ENCODE measurements at places on chromosomes 6 and 20.

GRCh38 chr6:161301338-161301737 lies 27.5 kb upstream of the AGPAT4 start:
- no peaks in the 10 kb centered on the region for H3K27me3 ChIP-seq
- H3K4me3 ChIP-seq, result no peak overlapping the region
- no peak for DNase-seq
- no peak overlapping the region for H3K27ac ChIP-seq

DNA sequence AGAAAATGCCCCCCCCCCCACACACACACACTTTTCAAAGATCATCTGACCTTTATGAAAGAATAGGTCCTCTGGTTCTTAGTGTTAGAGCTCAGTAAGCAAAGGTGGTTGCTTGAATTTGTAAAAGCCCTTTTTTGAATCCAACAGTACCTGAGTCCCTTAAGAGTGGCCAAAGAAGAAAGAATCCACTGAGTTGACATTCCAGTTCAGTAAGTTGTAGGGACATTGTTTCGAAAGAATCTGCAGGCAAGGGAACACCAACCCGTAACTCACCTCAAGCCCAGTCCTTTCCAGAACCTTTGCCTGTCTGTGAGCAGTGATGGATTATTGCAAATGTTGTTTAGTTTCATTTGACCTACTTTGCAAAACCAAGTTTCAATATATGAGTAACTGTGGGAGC lies 64.2 kb upstream of the MAP3K4 start:
- no peaks in the 10 kb centered on the region for H3K36me3 ChIP-seq
- no peak overlapping the region for H3K4me3 ChIP-seq
- peaks cover 4% of the 10 kb centered on the region for H3K27me3 ChIP-seq
- no peak overlapping the region for H3K27ac ChIP-seq

DNA sequence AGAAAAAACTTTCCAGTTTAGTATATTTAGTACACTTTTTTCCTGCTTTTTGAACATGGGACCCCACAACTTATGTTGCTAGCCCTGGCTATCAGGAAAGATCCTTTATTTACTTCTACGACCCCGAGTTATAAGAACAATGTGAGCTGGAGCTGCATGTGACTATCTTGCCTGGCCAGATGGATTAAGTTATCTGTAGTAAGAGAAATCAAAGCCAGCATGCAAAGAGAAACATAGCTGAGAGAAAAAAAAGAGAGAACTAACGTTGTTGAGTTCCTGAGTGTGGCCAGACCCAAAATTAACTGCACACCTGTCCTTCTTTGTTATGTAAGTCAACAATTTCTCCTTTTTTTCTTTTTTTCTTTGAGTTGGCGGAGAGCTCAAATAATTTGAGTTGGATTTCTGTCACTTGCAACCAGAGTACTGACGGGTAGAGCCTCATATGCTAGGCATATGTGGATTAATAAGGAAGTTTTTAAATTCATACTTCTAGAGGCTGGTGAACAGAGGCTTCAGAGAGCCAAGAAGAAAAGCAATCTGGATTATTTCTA lies 219.5 kb downstream of the HACE1 start:
- no peaks in the 10 kb centered on the region for H3K4me1 ChIP-seq
- no peaks in the 10 kb centered on the region for H3K27me3 ChIP-seq
- H3K36me3 ChIP-seq, result no peaks in the 10 kb centered on the region
- H3K4me3 ChIP-seq, result no peak overlapping the region

DNA sequence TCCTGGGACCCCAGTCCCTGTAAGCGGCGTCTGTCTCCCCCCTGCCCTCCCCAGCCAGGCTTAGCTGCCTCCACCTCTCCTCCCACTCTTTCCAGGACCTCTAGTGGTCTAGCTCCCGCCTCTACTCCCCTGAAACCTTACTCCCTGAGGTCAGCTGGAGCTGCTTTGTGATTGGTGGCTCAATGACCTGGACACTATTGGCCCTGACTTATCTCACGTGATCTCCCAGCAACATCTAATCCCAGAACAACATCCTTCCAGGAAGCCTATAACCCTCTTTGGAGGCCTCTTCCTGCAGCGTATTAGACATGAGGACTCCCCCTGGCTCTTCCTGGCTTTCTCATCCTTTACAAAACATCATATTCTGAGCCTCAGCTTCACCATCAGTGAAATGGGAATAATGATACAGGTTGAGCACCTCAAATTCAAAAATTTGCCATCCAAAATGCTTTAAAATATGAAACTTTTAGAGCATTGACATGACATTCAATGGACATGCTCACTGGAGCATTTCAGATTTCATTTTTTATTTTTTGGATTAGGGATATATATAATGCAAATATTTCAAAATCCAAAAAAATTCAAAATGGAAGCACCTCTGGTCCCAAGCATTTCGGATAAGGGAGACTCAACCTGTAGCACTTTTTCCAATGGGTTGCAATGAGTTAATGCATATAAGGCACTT lies 16.3 kb upstream of the SRC start:
- peaks cover 10% of the 10 kb centered on the region for H3K4me1 ChIP-seq
- no peak for DNase-seq
- no peaks in the 10 kb centered on the region for H3K36me3 ChIP-seq
